ENCODE measurements at places on chromosomes 12 and 14. TPM values are rescaled to one million over a fixed set of nuclear protein-coding genes. Genes with fewer than 3 reads are reported as not detected.

DNA sequence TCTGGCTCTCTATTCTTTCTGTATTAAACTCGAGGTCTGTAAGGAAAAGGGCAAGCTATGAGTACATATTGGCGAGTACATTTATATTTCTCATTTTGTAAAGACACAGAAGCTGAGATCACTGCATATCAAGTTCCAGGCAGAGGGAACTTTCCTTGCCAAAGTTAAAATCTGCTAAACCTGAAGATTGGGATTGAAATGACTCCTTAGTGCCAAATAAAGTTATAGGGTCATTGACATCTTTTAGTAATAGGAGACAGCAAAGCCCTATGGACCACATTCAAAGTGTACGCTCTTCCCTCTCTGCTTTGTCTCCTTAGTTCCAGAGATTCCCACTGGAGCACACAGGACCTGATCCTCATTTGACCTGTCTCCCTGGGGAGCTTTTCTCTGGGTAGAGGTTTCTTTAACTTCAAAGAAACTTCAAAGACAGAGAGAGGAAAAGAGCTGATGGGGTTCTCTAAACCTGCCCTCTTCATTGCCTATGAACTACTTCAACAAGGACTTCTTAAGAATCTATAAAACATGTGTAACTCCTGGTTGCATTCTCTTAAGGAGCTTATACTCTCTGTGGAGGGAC is 42.6 kb upstream of the PTPRR start:
- no peak for DNase-seq

DNA sequence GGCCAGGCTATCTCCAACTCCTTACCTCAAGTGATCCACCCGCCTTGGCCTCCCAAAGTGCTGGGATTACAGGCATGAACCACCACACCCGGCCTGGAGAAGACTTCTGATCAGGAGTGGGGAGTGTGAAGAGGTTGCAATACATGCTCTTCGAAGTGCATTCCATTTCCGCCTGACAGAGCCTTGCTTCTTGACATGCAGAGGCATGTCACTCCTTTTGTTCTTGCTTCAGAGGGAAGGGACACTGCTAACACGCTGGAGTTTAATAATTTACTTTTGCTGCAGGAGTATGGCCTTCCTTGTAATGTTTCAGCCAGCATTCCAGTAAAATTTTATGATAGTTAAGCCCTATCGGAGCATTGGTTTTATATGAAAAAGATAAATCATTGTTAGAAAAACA is 74.9 kb downstream of the SLC25A47 start:
- no peak for DNase-seq

DNA sequence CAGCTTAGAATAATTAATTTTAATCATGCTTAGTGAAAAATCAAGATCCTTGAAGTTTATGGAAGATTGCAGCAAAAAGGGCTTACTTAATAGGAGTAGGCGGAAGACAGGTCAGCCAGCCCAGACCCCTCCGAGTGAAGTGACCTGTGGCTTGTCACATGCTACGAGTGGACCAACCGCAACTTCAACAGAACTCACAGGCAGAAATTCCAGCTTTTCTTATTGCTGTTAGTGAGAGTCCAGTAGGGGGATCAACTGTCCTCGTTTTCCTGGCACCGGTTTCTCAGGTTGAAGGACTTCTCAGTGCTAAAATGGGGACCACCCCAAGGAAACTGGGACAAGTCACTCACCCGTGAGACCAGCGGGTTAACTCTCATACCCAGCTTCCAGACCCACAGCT is 72.9 kb downstream of the ACACB start:
- no peak for DNase-seq

DNA sequence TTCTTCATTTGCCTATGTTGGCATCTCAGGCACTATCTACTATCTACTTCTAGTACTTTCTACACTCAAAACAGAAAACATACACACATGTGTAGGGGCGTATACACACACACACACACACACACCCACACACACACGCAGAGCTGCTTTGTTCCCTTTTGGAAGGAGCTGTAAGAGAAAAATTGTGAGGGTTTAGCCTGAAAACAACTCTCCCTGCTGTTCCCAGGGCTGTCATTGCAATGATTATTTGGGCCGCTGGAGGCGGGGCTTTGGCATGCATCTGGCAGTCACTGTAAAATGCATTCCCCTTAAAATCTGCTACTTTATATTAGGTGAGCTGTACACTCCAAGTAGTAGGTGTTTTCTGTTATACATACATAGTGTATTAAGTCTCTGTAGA is 29.1 kb upstream of the SLC38A2 start:
- no peak for DNase-seq

- no peak for DNase-seq
Measured at GRCh38 chr14:75418850-75419768, 8.7 kb upstream of the JDP2 start.

Gene TAC3
- not detected for total RNA-seq

Gene TEAD4
- 17.2 TPM for total RNA-seq

Gene TBC1D30
- total RNA-seq: 0.26 TPM

Gene RASAL1
- total RNA-seq: not detected

Gene AHSA1
- 178 TPM for total RNA-seq

Measured in A172 (cell line).